Femur (tissue), 1 donor: ENCODE measurements at places on chromosomes 5 and 9.

DNA sequence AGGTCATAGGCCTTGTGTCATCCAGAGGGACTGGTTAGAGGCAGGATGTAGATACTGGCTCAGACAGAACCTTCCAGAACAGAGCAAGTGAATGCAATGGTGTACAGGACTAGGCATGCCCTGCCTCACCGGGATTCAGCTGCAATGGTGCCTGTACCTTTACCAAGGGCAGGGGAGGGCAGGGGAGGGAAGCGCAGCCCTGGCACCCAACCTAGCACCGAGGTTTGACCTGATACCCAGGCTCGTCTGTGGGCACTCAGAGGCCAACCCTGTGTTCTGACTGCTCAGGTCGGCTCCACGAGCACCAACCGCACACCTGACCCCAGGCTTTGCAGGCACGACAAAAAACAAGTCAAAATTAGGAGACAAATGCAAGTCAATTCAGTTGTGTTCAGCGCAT is 47.3 kb upstream of the GFPT2 start:
- DNase-seq, result no peak

DNA sequence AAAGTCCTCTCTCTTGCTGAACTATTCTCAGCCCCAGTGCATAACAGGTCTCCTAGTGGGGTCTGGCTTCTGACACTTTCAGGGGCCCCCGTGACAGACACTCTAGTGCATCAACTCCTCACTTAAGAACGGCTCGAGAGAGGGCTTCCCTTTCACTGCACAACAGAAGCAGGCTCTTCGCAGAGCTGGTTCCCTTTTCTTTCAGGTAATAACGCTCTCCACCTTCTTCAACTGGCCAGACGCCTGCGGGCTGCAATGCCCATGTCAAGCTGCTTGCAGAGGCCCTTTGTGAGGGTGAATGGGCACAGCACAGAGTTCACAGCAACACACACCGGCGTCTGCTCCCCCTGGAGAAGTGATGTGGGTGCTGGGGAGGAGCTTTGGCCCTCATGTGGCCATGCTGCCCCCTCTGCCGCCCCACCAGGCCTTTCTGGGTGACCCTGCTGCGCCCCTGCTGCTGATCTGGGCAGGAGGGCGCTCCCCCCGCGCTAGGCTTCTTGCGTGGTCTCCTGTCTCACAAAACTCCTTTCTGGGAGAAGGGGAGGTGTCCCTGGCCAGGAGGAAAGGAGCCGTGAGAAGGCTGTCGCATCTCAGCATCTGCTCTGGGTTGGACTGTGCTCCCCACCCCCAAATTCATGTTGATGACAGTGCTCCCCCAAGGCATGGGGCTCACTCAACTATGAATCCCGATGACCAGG is 2.4 kb downstream of the MRPL36 start:
- DNase-seq, result no peak

DNA sequence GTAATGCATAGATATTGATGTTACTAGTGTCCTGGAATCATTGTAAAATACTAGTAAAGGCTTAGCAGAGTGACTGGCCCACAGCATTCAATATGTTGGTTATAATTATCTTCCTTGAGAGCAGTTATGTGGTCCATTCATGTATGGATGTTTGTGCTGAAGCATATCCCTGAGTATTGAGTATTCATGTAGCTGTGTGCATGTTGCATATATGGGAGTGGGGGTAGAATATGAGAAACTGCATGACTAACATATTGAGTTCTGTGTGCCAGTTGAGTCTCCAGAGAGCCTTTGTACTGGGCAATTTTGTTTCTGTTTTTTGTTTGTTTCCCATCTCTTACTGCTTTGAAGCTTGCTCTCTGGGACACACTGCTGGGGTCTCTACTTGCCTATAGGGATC is 222.7 kb upstream of the TRIM32 start:
- no peak for DNase-seq

DNA sequence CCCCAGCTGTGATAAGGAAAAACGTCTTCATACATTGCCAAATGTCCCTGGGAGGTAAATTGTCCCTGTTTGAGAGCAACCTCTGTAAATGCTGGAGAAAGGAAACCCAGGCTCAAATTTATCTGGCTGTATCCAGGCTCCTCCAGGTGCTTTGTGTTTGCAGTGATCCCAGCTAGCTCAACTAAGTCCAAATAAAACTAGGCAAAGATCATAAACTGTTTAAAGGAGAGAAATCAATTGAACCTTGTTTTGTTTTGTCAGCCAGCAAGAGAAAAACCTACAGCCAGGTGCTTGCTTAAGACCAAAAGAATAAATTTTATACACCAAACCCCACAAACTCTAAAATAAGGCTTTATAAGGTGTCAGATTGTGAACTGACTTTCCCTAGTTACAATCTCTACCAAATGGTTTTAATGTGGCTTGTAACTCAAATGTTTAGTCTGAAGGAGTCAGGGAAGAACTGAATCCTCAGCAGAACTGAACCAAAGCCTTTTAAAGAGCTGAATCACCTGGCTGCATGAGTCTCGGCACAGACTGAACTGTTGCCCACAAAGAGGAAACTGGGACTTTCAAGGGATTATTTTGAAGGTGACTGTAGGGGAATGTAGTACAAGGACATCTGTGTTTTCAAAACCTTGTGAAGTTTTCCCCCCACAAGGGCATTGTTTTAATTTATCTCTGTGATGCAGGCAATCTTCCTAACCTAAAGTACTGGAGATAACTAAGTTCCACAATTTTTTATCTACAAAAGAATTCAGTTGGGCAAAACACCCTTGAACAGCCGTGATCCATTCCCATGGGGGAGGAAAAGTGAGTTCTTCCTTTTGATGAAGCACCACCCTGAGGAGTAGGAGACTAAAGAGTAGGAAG is 201.7 kb upstream of the TARS1 start:
- DNase-seq, result no peak

- no peak for DNase-seq
These were observed 393 bp downstream of the SH3GLB2 start for GRCh38 chr9:129027685-129028191.

DNA sequence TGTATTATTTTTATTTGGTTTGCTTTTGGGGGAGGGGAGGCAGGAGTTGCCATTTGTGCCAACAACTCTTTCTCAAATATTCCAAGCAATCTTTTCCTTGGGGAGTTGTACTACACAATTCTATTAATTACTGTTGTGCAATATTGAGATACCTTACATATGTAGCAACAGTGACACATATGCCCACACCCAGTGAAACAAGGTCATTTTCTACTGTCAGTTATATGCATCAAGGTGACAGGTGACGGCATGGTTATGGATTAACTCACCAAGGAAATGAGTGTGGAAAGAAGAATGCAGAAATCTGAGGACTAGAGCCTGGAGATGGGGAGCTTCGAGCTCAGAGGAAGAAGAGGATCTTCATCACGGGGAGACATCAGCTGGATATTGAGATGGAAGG is 17.9 kb upstream of the MSMP start:
- no peak for DNase-seq

DNA sequence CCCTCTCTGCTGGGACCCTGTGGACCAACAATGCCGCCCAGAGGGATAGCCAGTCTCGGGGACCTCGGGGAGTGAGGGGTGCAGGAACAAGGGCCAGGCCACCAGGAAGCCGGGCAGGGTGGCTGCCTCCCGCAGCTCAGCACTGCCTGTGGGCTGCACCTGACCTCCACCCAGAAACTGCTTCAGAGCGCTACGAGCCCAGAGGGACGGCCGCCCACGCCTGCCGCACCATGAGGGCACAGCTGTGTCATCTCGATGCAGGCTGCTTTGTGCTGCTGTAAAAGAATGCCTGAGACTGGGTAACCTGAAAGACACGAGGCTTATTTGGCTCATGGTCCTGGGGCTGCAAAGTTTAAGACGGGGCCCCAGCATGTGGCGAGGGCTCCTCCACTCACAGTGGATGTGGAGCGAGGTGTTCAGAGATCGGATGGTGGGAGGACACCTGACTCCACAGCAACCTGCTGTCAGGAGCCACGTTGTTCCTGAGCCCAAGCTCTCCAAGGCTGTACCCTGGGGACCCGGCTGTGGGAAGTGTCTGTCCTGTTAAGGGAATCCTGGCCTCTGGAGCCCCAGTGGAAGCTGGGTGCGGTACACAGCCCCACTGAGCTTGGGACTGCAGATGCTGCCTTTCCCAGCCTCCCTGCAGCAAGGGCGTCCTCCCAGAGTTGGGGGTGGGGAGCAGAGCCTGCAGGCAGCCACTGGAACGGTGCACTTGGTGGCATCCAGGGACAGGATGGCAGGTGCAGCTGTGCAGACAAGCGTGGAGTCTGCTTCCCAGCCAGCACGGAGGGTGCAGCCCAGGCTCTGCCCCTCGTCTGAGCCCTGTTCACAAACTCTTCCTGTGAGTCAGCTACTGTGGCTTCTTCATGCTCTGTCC is 11.8 kb upstream of the ZDHHC11 start:
- no peak for DNase-seq

- DNase-seq, result no peak
These were observed 42.6 kb upstream of the KIF2A start for GRCh38 chr5:62263401-62263800.

DNA sequence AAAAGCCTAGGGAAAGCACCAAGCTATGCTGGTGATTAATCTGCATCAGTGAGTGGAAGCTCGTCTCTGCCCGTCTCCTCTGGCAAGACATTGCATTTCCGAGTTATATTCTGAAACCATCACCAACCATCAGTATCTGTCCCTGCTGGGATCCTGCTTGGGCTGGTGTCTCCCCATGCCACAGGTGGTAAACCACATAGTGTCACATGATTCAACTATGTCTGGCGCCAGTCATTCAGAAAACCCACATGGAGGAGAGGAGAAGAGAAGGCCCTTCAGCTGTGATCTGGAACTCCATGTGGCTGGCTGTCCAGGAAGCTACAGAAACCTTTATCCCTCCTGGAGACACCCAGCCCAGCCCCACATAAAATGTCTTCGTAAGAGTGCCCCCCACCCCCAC is 4.8 kb downstream of the IL9 start:
- no peak for DNase-seq

DNA sequence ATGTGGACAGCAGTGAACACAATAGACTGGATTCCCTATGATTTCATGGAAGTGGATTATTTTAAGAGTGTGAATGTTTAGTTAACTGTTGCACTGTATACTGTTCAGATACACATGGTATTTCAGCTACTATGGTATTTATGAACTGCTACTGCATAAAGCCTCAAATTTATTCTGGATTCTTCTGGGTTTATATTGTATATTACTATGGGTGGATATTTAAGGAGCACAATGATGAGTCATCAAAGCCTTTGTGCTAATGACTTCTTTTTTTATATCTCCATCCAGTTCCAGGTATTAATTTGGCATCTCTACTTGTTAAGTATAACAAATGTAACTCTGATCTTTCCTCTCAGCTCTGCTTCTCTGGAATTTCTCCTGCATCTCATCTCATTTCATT is 6.8 kb downstream of the KDM4C start:
- DNase-seq, result no peak

GRCh38 chr5:72691751-72692150 is 124.7 kb upstream of the TNPO1 start:
- DNase-seq, result no peak

- no peak for DNase-seq
These were observed 31.0 kb downstream of the TMEM252 start for GRCh38 chr9:68509689-68510088.

- no peak for DNase-seq
These were observed 10.5 kb downstream of the LNPEP start for GRCh38 chr5:96946381-96946780.
